ENCODE measurements at places on chromosomes 11 and 22. TPM values are rescaled to one million over a fixed set of nuclear protein-coding genes. Genes with fewer than 3 reads are reported as not detected.

Gene RASSF10
- 3.4 TPM for total RNA-seq

Gene SLC1A2
- 228 TPM for total RNA-seq

Gene TRIM48
- not detected for total RNA-seq

Gene MRGPRE
- total RNA-seq, result not detected

Gene PLAAT5
- total RNA-seq, result 3.1 TPM

Gene OR51B4
- total RNA-seq, result 0.31 TPM

Gene ABCC8
- total RNA-seq, result 9.8 TPM

Gene PTPRCAP
- total RNA-seq, result not detected

Gene OR6A2
- total RNA-seq, result 0.47 TPM

Gene TCN1
- total RNA-seq, result 1.2 TPM

Gene MMP12
- not detected for total RNA-seq

Gene OR52E8
- not detected for total RNA-seq

Gene SLC22A8
- total RNA-seq, result 1.2 TPM

Gene DCDC1
- total RNA-seq, result 1.2 TPM

Gene PHF21B
- 8.1 TPM for total RNA-seq

Gene SPDYC
- total RNA-seq, result not detected

Gene GRK3
- 62.9 TPM for total RNA-seq

Gene PHOX2A
- not detected for total RNA-seq

Gene OR10G7
- total RNA-seq, result not detected

Gene CD151
- 44.1 TPM for total RNA-seq

Gene LDLRAD3
- 58.8 TPM for total RNA-seq

Gene ACR
- total RNA-seq, result not detected

Gene WNT7B
- 6.6 TPM for total RNA-seq

Gene MMP11
- 14.8 TPM for total RNA-seq

Gene OLFML1
- total RNA-seq, result 1.1 TPM

Data from occipital lobe (tissue), 3 donors.